Fibroblast of skin of right quadriceps (primary cell): ENCODE measurements at places on chromosomes 13 and 19.
A peak's percentile ranks its signal among the peaks of the same experiment; 100 is the strongest.

- peak; percentile 56 for DNase-seq
Measured at GRCh38 chr13:30312904-30313303, 5.6 kb upstream of the KATNAL1 start.

GRCh38 chr13:29978211-29978610 is 127.8 kb upstream of the UBL3 start:
- no peak for DNase-seq

GRCh38 chr13:73421310-73421912 is 362.6 kb downstream of the KLF5 start:
- peak; percentile 19 for DNase-seq

DNA sequence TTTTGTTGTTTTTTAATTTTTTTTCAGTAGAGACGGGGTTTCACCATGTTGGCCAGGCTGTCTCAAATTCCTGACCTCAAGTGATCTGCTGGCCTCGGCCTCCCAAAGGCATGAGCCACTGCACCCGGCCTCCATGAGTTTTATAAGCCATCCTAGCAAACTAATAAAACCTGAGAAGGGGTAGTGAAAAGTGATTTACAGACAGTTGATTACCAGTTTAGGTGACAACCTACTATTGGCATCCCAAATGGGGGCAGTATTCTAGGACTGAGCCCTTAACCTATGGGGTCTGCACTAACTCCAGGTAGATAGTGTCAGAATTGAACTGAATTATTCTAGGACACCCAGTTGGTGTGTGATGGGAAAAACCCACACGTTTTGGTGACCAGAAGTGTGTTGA is 6.5 kb upstream of the LATS2 start:
- no peak for DNase-seq

GRCh38 chr13:113086991-113087922 is 18.3 kb upstream of the F7 start:
- no peak for DNase-seq

- no peak for DNase-seq
Measured at GRCh38 chr13:48573213-48574007, 40.5 kb upstream of the RCBTB2 start.

DNA sequence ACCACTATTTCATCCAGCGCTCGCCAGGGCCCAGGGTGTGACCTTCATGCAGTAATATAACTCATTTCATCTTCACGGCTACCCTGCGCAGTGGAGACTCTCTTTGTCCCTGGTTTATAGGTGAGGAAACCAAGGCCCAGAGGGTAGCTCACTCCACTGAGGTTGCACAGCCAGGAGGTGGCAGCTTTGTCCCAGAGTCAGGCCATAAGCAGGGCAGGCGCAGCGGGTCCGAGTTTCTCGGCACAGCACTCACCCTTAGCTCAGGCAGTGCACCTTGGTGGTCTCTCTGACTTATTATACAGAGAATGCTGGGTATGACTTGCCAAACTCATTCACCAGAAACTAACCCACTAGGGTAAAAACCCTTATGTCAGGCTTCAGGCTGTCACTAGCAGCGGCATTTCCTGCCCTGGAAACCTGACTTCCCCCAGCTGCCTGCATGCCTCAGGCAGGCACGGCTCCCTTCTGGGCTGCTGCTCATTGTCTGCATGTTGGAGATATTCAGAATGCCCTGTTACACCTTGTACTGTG is 24.5 kb downstream of the PPP5C start:
- DNase-seq, result peak; percentile 32

- peak; percentile 84 for DNase-seq
Measured at GRCh38 chr19:531009-531752, 379 bp upstream of the CDC34 start.

GRCh38 chr19:51535535-51535934 is 4.1 kb upstream of the SIGLEC6 start:
- DNase-seq, result no peak
